ENCODE measurements at places on chromosomes 1 and 21. TPM values are rescaled to one million over a fixed set of nuclear protein-coding genes. Genes with fewer than 3 reads are reported as not detected.
A peak's percentile ranks its signal among the peaks of the same experiment; 100 is the strongest.

ZSCAN20 gene
- total RNA-seq: 5.2 TPM

- DNase-seq: no peak
Observed at GRCh38 chr1:55931081-55931940, 648.1 kb downstream of the PLPP3 start.

DNA sequence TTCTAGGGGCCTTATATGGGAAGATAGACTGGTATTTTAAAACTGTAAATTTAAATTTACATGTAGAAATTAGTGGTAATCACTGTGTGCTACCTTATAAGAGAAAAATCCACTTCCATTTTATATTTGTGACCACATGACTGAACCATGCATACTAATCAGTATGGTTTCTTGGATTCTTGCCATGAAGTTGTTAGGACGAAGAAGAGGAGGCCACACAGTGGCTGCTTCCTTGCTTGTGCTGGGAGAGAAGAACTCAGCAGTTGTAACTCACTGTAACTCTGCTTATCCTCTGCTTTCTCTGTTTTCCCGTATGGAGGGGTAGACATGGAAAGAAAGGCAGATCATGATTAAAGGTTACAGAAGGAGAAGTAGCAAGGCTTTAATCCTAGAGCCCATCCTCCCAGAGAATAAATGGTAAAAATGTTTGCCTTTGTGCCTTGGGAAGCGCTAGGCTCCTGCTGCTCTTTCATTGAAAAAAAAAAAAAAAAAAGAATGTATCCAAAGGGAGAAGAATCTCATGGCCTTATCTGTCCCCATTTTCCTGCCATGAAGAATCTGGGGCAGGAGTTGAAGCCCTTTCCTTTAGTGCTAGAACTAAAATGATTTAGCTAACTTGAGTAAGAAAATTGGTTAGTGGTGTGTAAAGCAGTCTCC is 32.4 kb downstream of the KCTD3 start:
- no peak for DNase-seq

DNA sequence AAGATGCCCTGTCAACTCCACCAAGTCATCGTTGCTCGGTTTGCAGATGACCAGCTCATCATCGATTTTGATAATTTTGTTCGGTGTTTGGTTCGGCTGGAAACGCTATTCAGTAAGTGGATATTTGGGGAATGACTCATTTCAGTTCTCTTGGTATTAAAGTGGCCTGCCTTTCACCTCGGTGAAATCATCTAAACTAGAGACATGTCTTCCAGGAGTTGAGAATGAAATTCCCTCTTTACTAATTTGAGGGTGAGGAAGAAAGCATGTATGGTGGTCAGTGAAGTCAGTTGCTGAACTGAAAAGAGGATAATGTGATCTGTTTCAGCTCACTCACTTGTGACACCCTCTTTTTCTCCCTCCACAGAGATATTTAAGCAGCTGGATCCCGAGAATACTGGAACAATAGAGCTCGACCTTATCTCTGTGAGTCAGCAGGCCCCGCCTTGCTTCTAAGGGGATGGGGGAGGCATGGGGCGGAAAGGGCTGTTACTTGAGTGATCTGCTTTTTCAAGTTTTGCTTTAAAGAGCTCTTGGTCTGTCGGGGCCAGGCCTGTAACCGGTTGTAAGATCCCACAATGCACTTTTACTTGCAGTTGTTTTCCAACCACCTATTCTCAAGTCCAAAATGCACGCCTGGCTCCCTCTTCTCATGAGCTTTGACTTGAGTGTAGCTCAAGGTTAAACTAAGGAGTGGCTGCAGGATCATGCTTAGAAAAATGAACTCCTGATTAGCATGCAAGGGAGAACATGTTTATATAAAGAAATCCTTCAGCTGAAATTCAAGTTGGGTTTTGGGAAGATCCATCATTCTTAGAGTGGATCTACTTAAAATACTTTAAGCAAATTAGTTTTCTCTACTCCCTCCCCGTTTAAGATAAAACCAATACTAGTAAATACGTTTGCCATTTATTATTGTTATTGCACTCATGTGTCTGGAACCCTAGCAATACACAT is 59.8 kb downstream of the CAPN2 start:
- peak; percentile 67 for DNase-seq

DNA sequence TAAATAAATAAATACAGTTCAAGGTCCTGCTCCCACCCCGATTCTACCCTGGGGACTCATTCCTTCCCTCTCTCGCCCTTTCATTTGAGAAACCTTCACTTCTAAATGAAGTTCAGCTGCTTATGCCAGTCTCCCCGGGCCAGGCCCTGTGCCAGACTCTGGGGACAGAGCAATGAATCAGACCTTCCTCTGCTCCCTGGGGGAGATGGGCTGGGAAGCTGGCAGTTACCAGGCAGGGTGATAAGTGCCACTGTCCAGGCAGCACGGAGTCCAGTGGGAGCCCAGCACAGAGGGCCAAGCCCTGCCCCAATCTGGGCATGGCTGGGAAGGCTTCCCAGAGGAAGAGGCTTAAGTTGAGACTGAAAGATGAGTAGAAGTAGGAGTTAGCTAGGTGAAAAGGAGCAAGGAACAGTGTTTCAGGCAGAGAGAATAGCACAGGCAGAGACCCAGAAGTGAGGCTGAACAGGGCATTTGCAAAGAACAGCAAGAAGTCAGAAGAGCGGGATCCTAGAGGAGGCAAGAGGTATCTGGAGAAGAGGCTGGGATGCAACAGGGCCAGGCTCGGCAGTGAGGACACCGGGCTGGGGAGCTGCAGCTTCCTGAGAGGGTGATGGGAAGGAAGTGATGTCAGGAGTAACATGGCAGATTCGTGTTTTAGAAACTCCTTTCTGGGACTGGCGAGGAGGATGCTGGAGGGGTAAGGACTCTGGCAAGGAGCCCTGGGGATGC is 13.5 kb downstream of the KCNQ4 start:
- DNase-seq: no peak

DNA sequence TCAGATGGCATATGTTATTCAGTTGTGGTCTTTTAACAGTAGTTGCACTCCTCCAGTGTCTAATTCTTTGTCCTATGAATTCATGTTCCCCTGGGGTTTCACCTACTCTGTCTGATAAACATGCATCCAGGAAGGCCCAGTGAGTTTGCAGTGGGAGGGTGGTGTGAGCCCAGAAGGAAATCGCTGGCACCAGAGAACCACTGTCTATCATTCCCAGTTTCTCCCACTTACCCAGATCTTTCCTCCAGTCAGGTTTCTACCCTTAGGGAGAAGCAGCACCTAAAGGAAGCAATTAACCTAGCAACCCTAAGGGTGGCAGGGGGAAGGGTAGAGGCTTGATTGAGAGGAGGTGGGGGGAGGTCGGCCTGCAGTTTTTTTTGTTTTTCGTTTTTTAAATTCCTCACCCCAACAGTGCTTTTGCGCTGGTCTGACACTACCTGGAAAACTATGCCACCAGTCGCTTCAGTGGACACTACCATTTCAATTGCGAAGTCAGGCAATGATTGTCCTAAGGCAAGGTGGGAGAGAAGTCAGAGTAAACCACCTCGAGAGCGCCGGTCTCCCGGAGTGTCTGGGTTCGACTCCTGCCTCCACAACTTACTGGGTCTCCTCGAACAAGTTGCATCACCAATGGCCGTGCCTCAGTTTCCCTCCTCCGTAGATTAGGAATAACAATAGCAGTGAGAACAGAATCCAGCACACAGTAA is 766 bp upstream of the SLC44A3 start:
- DNase-seq: no peak

B3GALT2 gene
- total RNA-seq: 3.8 TPM

TRAF5 gene
- total RNA-seq: 8.8 TPM

OPRD1 gene
- total RNA-seq: not detected

- DNase-seq: no peak
Observed at GRCh38 chr1:85358702-85359438, 82.4 kb upstream of the BCL10 start.

DNA sequence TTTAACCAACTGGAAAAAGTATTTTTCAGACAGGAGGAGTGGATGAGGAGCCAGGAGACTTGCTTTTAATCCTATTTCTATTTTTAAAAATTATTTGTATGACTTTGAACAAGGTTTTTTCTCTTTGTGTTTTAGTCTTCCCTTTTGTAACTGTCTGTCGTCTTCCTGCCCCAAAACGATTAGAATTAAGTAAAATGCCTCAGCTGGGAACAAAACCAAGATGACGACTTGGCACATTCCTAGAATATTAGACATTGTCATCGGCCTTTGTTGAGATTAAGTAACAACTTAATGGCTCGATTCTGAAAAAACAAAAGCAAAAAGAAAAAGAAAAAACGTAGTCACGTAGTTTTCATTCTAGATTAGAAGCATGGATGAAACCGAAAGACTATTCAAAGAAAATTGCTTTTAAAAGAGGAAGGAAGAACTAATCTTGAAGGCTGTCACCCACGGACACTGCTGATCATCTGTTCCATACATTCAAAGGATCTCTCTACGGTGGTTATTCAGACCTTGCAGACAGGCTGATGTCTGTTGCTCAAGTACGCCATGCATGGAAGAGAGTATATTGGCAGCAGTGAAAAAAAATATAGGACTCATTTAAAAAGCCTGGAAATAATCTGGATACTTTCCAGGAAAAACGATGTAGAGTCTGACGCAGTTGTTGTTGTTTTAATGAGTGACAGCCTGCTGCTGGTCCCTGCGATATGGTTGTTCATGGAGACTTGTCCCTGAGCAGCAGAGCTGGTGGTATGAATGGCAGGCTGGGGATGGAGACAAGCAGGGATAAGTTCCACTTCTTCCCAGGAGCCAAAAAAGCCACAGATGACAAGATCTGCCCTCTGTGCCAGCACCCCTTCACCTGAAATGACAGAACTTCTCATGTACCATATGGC is 16.8 kb downstream of the GNG4 start:
- DNase-seq: no peak

- no peak for DNase-seq
Observed at GRCh38 chr1:163147019-163147418, 55.7 kb downstream of the RGS5 start.

CLCA4 gene
- total RNA-seq: not detected

GRCh38 chr1:94239796-94240195 is 2.4 kb upstream of the ARHGAP29 start:
- DNase-seq: no peak

DNA sequence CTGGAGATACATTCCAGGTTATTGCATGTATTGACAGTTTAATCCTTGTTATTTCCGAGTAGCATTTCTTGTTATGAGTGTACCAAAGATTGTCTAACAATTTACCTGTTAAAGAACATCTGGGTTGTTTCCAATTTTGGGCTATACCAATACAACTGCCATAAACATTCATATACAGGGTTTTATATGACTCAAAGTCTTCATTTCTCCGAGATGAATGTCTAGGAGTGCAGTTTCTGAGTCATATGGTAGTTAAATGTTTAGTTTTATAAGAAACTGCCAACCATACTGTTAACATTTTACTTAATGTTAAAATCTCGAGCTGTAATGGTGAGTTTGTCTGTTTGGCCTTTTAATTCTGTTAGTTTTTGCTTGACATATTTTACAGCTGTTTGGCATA is 10.0 kb downstream of the RAB4A start:
- DNase-seq: no peak

DNA sequence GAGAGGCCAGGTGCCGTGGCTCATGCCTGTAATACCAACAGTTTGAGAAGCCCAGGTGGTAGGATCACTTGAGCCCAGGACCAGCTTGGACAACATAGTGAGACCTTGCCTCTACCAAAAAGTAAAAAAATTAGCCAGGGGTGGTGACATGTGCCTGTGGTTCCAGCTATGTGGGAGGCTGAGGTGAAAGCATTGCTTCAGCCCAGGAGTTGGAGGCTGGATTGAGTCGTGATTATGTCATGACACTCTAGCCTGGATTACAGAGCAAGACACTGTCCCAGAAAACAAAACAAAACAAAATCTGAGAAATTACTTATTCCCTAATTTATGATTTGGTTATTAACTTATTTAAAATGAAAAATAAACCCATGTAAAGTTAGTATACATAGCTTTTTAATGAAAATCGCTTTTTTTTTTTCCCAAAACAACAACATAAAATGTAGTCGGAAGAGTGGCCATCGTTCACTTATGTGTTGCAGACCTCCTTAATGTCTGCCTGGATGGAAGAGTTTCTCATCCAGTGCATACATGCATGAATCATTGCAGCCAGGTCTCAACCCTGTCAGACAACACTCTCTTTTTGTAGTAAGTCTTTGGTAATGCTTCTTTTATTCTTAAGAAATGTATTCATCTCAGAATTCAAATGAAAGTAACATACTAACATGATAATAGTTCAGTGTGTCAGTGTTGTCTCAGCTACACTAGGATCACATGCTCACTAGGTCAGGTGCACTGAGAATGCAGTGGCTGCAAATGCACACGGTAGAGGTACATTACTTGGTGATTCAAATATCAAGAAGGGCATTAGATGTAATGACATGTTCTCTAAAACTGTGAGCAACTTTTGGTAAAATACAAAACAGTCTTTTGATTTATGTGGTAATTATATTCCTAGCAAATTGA is 28.0 kb downstream of the ITSN1 start:
- no peak for DNase-seq

DNA sequence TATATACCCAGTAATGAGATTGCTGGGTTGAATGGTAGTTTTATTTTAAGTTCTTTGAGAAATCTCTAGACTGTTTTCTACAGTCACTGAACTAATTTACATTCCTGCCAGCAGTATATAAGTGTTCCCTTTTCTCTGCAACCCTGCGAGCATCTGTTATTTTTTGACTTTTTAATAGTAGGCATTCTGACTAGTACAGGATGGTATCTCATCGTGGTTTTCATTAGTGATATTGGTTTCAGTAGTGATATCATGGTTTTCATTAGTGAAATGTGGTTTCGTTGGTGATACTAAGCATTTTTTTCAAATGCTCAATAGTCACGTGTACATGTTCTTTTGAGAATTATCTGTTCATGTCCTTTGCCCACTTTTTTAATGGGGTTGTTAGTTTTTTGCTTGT is 316.8 kb downstream of the PTBP2 start:
- DNase-seq: no peak

- no peak for DNase-seq
Observed at GRCh38 chr1:234715252-234716014, 105.5 kb upstream of the IRF2BP2 start.

DNA sequence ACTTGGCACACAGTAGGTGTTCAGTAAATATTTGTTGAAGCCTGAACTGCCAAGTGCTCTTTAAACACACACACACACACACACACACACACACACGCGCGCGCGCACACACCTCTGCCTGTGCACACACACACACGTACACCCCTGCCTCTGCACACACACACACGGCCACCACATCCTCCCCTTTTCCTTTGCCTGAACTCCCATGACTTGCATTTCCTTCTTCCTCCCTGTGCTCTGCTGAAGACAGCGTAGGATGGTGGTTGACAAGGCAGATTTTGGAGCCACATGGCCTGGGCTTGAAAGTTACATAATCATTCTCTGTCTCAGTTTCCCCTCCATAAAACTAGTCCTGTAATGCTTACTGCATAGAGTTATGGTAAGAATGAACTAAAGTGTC is 712.3 kb downstream of the PTPRU start:
- DNase-seq: no peak

- DNase-seq: no peak
Observed at GRCh38 chr1:166172106-166172505, 5.3 kb upstream of the FAM78B start.

OLIG2 gene
- total RNA-seq: not detected

LCE2B gene
- total RNA-seq: not detected
